ENCODE measurements at places on chromosomes 7 and 10.

- no peak for DNase-seq
These were observed 22.8 kb downstream of the PRKAG2 start for GRCh38 chr7:151853896-151854719.

- no peak for DNase-seq
These were observed 38.1 kb downstream of the EXOC6 start for GRCh38 chr10:92886334-92886961.

GRCh38 chr7:111370002-111370401, 192.3 kb downstream of the IMMP2L start:
- no peak for DNase-seq

DNA sequence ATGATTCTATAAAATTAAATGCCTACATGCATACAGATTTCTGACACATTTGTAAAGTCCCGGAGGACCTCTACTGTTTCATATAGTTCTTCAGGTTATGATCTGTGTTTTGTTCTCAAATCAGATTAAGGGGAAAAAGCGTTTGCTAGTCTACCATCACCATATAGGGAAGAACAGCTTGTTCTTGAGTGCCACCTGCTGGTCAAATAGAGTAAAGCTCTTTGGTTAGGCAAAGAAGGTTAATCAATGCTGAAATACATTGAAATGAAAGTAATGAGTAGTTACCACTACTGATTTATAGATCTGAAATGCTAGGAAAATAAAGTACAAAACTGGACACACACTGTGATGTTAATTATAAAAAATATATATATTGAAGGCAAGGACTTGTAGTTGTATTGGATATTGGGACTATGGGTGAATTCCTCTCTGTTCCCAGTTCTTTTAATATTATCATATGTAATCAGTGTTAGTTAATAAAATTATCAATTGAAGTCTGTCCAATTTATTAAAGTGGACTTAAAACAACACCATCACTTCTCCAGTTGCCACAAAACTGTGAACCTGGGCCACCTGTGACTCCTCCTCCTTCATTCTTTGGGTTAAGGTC, 72.6 kb upstream of the PDLIM1 start:
- DNase-seq, result peak; percentile 34

- DNase-seq, result no peak
These were observed 543.3 kb downstream of the TNS3 start for GRCh38 chr7:47038621-47039020.

- DNase-seq, result no peak
These were observed 88.0 kb downstream of the CPED1 start for GRCh38 chr7:121076350-121077164.

DNA sequence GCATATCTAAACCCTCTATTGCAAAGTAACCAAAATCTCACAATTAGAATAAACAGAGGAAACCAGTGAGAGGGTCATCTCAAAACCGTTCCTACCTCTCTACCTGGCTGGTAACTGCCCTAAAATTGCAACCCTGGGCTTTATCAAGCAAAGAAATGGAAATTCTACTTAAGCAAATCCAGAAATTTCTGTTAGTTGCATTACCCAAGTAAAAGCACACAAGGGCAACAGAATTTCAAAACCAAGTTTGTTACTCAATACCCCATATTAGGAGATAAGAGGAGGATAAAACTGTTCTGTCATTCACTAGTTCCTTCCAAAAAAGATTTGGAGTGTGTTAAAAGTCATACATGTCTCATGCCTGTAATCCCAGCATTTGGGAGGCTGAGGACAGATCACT, 195.3 kb downstream of the FAM107B start:
- DNase-seq, result no peak

- DNase-seq, result no peak
These were observed 266.2 kb downstream of the KCNMA1 start for GRCh38 chr10:77371421-77371820.

DNA sequence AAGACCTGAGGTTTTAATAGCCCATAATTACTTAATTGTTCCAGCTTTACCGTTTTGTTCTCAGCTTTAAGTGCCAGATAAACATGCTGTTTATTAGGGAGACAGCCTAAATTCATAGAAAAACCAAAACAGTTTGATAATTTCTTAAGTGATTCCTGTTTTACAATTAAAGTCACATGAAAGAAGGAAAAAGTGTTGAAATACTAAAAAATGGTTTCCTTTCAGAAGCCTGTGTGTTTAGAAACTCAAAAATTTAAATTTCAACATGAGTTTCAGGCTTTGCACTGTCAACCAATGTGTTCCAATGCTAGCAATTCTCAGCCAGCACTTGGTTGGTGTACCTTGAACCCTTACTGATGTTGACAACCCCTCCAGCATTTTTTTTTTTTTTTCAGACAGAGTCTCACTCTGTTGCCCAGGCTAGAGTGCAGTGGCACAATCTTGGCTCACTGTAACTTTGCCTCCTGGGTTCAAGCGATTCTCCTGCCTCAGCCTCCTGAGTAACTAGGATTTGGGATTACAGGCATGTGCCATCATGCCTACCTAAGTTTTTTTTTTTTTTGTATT, 135.3 kb downstream of the ICA1 start:
- no peak for DNase-seq

DNA sequence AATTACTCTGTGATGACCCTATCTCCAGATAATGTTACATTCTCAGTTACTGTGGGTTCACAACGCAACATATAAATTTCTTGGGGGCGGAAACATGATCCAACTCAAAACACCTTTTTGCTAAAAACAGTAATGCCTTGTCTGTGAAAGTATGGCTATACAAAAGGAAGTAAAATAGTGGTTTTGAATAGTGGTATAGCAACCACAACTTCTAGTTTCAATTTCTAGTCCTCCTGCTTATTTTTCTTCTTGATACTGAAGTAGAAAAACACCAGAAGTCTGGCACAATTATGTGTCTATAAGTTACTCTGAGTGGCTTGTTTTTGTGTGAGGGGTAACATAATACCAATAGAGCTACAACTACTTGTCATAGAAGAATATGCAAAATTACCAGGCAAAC, 21.5 kb upstream of the ZNF800 start:
- DNase-seq, result peak; percentile 56

DNA sequence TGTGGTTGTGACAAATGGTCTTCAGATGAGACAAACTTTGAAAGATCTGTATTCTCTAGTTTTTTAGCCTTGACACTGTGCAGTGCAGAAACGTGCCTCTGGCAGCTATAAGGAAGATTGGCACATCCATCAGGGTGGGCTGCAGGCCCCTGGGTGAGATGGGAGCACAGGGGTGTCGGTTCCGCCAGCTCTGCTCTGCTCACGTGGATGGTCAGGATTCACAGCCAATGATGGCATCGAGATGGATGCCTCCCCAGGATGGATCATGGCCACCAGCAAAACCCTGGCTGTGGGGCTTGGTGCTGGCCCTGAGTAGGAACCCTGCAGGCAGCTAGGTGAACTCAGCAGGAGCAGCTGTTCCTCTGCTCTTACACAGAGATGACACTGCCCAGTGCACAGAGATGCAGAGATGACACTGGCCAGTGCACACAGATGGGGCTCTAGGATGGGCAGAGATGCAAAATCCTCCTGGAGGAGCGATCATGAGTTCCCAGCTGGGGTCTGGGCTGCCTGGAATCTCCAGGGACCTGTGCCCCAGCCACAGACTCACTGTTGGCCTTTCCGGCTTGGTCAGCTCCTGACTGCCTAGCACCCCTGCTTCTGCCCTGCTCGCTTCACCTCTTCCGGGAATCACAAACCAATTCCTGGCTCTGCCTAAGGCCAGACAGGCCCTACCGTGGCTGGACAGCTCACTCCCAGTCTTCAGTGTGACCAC, 185.9 kb downstream of the TCERG1L start:
- DNase-seq, result no peak

DNA sequence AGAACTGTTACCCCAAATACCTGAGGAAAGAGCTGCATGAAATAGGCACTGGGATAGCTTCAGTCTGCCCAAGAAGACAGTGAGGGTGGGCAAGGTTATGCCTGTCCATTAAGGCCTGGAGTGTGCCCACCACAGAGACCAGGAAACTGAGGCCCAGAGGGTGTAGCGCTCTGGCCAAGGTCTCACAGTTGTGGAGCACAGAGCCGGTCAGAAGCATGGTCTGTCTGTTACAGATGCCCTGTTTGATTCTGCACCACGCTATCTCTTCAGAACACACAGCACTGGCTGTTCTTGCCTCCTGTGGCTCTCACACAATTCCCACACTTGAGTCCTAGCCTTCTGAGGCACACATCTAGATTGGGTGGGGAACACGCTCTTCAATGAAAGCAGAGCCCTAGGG, 261.4 kb downstream of the GRID1 start:
- no peak for DNase-seq

- no peak for DNase-seq
These were observed 102.8 kb downstream of the COL13A1 start for GRCh38 chr10:69904533-69904932.

- DNase-seq, result no peak
These were observed 217.8 kb downstream of the PTPRN2 start for GRCh38 chr7:158369866-158370265.

- no peak for DNase-seq
These were observed 5.8 kb downstream of the NEBL start for GRCh38 chr10:20891338-20891714.

- no peak for DNase-seq
These were observed at the start of gene NKX2-3 for GRCh38 chr10:99532687-99533495. Gene NKX2-3 (plus strand): TSS chr10:99532942. CDS start chr10:99533132, 190 bp downstream.
